Stimulated activated naive CD4-positive, alpha-beta T cell treated with Interleukin-2 at 50 U/mL for 16 hours (primary cell): ENCODE measurements at places on chromosomes 2 and 18.

- DNase-seq = no peak
These were observed 47.6 kb downstream of the GNAL start for GRCh38 chr18:11736656-11737055.

DNA sequence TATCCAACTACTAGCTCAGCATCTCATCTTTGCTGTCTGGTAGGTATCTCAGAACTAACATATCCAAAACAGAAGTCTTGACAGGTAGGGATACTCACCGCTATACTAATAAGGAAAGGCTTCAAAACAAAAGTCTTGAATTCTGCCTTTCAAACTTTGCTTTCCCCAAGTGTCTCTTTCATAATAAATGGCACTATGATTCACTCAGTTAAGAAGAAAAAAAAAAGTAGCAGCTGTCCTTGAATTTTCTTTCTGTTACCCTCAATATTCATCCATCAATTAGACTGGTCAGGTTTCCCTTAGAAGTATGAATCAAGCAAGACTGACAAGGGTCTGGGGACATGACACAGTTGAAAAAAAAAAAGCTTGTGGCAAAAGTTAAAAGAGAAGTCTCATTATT lies 175.1 kb downstream of the GULP1 start:
- no peak for DNase-seq

- no peak for DNase-seq
These were observed 93.6 kb downstream of the MREG start for GRCh38 chr2:215919624-215920243.

GRCh38 chr2:173747035-173747434 lies 218.1 kb downstream of the SP3 start:
- DNase-seq = no peak

DNA sequence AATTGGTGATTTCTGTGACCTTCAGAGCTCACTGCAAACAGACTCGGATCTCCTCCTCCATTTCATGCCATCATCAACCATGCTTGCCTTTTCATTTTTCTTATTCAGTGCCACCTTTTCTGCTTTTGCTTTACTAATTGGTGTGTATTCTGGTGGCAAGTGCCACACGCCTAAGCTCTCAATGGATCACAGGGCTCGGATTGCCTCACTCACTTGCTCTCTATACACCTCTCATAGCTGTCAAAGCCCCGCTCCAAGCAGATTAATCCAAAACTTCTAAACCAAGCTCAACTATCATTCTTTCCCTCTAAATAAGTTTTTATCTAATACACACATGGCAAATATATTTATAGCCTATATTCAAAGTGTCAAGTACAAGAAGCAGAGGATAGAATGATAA lies 86.4 kb downstream of the PLEKHM3 start:
- no peak for DNase-seq

- DNase-seq = no peak
These were observed 20.2 kb downstream of the NRXN1 start for GRCh38 chr2:51011693-51012092.
